ENCODE measurements at places on chromosomes 13 and 19.

DNA sequence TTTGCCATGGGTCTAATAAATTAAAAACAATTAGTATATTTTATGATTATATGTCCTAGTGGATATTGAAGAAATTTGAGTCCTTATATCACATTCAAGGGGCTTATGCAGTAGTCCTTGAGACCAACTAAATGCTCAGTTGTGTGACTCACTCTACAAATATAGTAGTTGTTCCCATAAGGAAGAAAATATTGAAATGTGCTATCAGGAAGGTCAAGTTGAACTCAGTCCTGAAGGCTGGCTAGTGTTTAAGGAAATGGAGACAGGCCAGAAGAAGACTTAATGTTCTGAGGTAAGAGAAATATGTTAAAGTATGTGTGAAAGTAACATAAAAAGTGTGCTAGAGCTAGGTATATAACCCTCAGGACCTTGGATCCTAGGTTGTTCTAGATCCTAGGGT, 766.1 kb upstream of the GPC6 start:
- no peak for DNase-seq

DNA sequence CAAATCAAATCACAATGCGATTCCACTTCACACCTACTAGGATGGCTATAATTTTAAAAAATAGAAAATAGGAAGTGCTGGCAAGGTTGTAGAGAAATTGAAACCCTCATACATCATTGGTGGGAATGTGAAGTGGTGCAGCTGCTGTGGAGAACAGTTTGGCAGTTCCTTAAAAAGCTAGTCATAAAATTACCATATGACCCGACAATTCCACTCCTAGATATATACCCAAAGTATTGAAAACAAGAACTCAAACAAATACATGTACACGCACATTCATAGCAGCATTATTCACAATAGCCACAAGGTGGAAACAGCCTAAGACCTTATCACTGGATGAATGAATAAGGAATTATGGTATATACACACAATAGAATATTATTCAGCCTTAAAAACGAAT, 12.0 kb downstream of the HMGB1 start:
- no peak for DNase-seq

DNA sequence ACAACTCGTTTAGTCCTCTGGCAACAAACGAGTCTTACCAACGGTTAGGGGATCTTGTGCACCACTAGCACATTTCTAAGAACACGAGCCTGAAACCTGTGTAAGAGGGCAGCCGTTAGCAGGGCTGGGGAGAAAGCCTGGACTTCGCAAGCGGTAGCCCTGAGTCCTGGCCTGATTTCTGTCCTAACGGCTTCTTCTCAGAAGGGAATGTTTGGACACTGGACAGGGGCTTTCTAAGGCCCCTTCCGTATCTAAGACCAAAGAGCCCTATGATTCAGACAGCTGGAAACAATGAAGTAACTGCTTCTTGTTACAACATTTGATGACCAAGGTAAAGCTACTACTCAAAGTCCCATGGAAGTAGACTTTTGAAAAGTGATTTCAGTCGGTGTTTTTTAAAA, 2.2 kb downstream of the ANKRD10 start:
- DNase-seq, result no peak

DNA sequence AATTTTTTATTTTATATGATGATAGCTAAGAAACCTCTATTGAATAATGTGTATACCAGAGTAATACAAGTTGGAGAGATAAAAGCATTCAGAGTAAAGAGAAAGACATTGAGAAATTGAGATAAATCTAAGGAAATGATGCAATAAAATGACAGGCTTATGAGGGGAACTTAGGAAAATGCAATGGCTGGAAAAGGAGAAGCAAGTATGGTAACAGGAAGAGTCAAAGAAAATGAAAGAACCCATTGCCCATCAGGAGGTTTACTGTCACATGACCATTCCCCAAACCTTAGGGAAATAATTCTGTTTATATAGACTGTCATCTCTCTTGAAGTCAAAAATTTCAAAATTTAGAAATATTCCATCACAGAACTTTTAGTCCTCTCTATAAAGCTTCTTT, 808.0 kb upstream of the PRR20A start:
- DNase-seq, result no peak

DNA sequence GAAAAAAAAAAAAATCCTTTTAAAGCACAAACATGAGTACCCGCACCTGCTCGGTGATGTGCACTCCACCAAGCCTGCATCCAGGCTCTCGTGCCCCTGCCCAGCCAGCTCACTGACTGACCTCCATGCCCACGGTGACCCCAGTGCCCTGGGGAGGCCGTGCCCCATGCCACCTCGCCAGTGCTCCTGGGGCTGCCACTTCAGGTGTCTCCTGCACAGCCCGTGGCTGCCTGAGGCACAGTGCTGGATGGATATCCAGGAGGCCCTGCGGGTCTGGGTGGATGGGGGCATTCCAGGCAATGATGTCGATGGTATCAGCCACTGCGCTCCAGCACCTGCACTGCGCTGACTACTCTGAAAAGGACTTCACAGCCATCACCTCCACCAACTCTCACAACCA, 9.0 kb downstream of the PPP6R1 start:
- DNase-seq, result no peak

DNA sequence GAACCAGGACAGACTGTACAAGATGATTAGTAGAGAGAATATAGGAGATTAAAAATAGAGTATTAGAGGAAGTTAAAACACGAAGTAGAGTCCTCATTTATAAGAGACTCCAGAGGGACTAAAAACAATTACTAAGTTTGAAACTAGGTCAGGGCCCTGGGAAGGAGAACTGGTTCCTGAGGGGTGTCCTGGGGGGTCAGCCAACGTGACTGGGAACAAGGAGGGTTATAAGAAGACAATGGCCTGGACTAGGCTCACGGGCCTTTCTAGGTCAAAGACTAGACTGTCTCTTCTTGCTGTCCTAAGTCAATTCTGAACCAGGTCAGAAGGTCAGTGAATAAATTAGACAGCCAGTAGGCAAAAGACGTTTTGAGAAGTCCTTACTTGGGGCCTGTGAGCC, 165.3 kb downstream of the IER2 start:
- DNase-seq, result no peak

GRCh38 chr13:53885997-53886396, 857.4 kb downstream of the OLFM4 start:
- DNase-seq, result no peak

DNA sequence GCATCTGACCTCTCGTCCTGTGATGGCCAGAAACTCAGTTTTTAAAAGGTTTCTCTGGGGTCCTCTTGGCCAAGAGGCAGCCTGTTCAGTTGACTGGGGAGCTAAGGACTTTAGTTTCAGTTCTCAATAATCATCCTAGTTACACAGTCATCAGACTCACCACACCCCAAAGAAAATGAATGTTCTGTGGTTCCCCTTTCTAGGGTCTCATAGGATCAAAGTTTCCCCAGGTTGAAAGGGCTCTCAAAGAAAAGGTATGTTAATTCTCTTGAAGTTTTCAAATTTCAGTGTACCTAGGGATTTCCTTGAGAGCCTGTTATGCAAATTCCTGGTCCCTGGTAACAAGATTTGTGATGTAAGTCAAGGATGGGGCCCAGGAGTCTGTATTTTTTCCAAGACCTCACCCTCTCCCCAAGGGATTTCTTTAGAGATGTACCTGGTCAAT, 94.9 kb downstream of the FAM216B start:
- DNase-seq, result no peak

- DNase-seq, result peak; percentile 41
These were observed 13.6 kb downstream of the CFD start for GRCh38 chr19:873084-873483.

DNA sequence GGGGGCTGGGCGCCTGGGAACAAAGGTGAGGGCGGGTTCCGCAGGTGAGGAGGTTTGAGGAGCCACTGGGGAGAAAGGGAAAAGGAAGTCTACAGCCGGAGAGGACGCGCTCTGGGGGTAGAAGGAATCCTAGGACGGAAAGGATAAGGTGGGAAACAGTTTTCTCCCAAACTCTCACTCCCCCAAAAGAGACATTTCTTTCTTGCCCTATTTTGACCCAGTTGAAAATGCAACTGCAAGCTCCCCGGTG, 651 bp upstream of the POLR1D start:
- no peak for DNase-seq

- DNase-seq, result no peak
These were observed 960 bp downstream of the PPFIA3 start for GRCh38 chr19:49120325-49120683.

DNA sequence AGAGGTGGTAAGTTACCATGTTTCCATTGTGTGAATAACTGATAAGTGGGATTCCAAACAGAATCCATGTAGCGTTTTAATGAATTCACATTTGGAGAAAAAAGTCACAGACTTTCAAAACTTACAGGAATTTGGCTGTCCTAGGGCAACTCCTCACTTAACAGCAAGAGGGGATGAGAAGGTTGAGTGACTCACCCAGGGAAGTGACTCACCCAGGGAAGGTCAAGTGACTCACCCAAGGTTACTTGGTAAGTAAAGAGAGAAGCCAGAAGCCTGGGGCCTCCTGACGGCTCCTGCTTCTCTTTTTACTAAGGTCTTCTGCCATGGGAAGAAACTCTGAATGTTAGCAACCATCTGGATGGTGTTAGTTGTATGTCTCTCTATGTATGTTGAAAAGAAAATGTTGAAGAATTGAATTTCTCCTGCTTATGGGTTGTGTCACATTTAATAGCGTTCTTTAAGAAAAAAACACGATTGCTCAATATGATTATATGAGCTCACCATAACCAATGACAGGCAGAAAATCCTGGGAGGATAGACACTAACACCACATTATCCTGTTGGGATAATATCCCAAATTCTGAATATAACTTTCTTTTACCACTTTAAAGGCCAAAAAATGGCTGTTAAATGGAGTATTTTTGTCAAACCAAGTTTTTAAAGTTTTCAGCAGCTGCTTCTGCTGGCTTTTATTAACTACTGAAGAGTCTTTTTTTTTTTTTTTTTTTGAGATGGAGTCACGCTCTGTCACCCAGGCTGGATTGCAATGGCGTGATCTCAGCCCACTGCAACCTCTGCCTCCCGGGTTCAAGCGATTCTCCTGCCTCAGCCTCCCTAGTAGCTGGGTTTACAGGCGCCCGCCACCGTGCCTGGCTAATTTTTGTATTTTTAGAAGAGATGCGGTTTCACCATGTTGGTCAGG, 195.6 kb downstream of the GGACT start:
- peak; percentile 28 for DNase-seq

DNA sequence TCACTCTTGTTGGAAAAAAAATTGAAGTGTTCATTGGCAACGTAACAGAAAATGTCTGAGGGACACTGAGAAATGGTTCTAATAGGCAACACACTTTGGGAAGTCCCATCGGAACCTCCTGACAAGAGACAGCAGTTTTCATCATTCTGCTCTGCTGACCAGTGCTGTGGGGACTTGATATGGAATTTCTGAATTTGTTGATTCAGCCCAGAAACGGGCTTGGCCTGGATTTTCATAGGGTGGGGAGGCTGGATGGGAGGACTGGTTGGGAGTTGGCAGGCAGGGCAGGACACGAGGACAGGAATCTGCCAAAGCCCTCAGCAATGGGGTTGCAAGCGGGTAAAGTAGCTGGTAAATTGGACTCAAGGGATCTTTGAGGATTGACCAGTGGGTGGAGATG, 96.5 kb downstream of the DCT start:
- DNase-seq, result no peak

DNA sequence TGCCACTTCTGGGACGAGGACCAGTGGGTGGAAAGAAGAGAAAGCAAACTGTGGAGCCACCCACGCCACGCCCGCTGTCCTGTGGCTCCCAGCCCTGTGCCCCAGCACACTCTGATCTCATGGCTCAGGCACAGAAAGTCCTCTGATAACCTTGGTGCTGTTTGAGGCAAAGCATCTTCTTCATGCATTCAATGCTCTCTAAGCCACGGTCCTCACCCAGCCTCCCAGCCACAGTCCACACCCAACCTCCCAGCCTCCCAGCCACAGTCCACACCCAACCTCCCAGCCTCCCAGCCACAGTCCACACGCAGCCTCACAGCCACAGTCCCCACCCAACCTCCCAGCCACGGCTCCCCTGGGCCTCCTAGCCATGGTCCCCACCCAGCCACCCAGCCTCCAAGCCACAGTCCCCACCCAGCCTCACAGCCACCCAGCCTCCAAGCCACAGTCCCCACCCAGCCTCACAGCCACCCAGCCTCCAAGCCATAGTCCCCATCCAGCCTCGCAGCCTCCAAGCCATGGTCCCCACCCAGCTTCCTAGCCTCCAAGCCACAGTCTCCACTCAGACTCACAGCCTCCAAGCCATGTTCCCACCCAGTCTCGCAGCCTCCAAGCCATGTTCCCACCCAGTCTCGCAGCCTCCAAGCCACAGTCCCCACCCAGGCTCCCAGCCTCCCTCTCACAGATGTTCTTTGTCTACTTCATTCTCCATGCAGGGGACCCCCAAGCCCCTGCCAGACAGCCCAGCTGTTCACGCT, 74.9 kb downstream of the SOX1 start:
- DNase-seq, result no peak

Measured in stimulated activated CD8-positive, alpha-beta memory T cell treated with anti-CD3 and anti-CD28 coated beads, Interleukin-4, amount 100 ng/mL, for 4 hours (primary cell).